ENCODE measurements at places on chromosomes 2 and 18.
A peak's percentile ranks its signal among the peaks of the same experiment; 100 is the strongest.

- DNase-seq, result no peak
- no peak overlapping the region for H3K4me3 ChIP-seq
- H3K27ac ChIP-seq, result no peak overlapping the region
- H3K36me3 ChIP-seq, result no peaks in the 10 kb centered on the region
- no peaks in the 10 kb centered on the region for H3K27me3 ChIP-seq
- H3K4me1 ChIP-seq, result no peaks in the 10 kb centered on the region
Measured at GRCh38 chr2:225236769-225237323, 162.7 kb upstream of the NYAP2 start.

GRCh38 chr18:46821856-46822711, 65.2 kb upstream of the ST8SIA5 start:
- H3K4me1 ChIP-seq, result no peaks in the 10 kb centered on the region
- no peak for DNase-seq
- H3K4me3 ChIP-seq, result no peak overlapping the region
- no peaks in the 10 kb centered on the region for H3K36me3 ChIP-seq
- H3K27ac ChIP-seq, result no peak overlapping the region

- no peaks in the 10 kb centered on the region for H3K27me3 ChIP-seq
- no peaks in the 10 kb centered on the region for H3K36me3 ChIP-seq
- no peak overlapping the region for H3K4me3 ChIP-seq
- no peak overlapping the region for H3K27ac ChIP-seq
- DNase-seq, result no peak
Measured at GRCh38 chr2:55771612-55772011, 78.0 kb upstream of the PNPT1 start.

- no peaks in the 10 kb centered on the region for H3K27me3 ChIP-seq
- H3K4me3 ChIP-seq, result no peak overlapping the region
- H3K36me3 ChIP-seq, result no peaks in the 10 kb centered on the region
- no peaks in the 10 kb centered on the region for H3K4me1 ChIP-seq
Measured at GRCh38 chr18:71665131-71665530, 879.0 kb downstream of the CBLN2 start.

- no peak overlapping the region for H3K27ac ChIP-seq
- peaks cover 10% of the 10 kb centered on the region for H3K4me1 ChIP-seq
- no peaks in the 10 kb centered on the region for H3K27me3 ChIP-seq
- DNase-seq, result no peak
- H3K4me3 ChIP-seq, result no peak overlapping the region
Measured at GRCh38 chr2:83081826-83082690, 1377.0 kb downstream of the SUCLG1 start.

DNA sequence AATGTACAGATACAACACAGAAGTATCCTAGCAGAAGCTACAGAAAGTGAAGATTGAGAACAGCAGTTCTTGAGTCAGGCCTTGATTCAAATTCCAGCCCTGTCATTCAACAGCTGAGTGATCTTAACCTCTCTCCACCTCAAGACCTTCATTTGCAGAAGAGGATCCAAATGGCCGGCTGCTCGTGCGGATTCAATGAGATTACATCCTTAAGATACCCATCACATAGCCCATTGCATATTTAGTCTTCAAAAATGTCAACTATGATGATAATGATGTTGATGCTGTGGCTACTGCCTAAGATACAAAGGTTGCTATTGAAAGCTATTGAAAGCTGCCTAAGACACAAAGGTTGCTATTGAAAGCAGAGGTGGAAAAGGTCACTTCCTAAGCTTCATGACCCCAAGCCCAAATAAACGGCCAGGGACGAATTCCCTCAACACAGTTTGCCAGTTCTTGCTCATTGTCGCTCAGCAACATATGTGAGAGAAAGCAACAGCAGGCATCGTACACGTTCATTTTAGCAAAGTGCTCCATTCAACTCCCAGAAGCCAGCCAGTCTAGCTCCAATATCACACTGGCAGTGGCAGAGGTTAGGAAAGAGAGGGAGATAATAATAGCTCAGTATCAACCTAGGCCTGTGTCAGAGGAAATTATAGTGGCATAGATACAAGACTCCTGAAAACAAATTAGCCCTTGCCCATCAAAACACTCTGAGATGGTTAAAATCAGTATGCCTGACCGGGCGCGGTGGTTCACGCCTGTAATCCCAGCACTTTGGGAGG, 36.1 kb downstream of the MRPL35 start:
- H3K27ac ChIP-seq, result peak overlapping the region; percentile 54
- no peaks in the 10 kb centered on the region for H3K27me3 ChIP-seq
- H3K36me3 ChIP-seq, result no peaks in the 10 kb centered on the region
- no peak for DNase-seq
- no peak overlapping the region for H3K4me3 ChIP-seq
- H3K4me1 ChIP-seq, result no peaks in the 10 kb centered on the region

GRCh38 chr2:165610591-165611029, 141.1 kb downstream of the CSRNP3 start:
- no peak overlapping the region for H3K27ac ChIP-seq
- H3K4me3 ChIP-seq, result no peak overlapping the region
- DNase-seq, result no peak
- no peaks in the 10 kb centered on the region for H3K27me3 ChIP-seq

- no peak overlapping the region for H3K4me3 ChIP-seq
- H3K4me1 ChIP-seq, result no peaks in the 10 kb centered on the region
- H3K27me3 ChIP-seq, result no peaks in the 10 kb centered on the region
- no peak for DNase-seq
Measured at GRCh38 chr2:15636972-15637785, 45.5 kb downstream of the DDX1 start.

GRCh38 chr18:29160170-29160569, 983.2 kb upstream of the CDH2 start:
- no peak overlapping the region for H3K27ac ChIP-seq
- H3K27me3 ChIP-seq, result no peaks in the 10 kb centered on the region
- no peaks in the 10 kb centered on the region for H3K36me3 ChIP-seq
- DNase-seq, result no peak
- H3K4me3 ChIP-seq, result no peak overlapping the region

DNA sequence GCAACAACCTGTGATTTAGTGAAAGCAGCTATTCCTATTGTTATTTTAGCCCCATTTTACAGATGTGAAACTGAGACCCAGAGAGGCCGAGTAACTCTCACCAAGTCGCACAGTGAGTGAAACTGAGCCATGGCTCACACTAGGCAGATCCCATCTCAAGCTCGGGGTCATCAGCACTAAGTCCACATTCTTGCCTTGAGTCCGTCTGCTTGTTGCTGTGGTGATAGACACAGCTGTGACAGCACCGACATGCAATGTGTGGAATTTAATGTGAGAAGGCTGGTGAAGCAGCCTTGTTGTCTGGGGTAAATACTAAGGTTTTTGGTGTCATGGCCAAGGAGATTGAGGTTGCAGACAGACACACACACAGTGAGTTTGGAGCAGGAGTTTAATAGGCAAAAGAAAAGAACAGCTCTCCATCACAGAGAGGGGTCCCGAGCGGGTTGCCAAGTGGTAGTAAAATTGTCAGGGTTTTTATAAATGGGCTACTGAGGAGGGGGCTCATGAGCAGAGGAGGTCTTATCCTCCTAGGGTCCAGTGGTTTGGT, 40.2 kb upstream of the GMCL1 start:
- peak overlapping the region; percentile 29 for H3K27ac ChIP-seq
- peaks cover 26% of the 10 kb centered on the region for H3K4me1 ChIP-seq
- DNase-seq, result no peak
- H3K36me3 ChIP-seq, result no peaks in the 10 kb centered on the region
- no peaks in the 10 kb centered on the region for H3K27me3 ChIP-seq

DNA sequence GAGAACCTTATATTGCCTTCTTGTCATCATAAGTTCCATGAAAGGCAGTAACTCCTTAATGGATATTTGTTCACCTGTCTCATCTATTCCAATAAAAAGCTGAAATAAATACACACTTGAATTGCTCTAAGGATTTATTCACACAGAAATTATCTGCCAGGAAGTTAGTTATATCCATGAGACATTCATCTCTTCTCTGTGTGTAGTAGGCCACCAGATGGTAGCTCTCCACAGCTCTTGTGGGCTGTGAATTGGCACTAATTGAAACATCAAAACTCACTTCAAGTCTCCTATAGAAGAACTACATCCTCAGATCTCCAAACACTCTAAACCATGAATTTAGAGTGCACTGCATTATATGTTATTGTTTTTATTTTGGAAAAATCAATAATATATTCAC, 189.6 kb downstream of the DSC3 start:
- no peak overlapping the region for H3K4me3 ChIP-seq
- H3K27me3 ChIP-seq, result no peaks in the 10 kb centered on the region
- no peak overlapping the region for H3K27ac ChIP-seq
- H3K4me1 ChIP-seq, result no peaks in the 10 kb centered on the region
- DNase-seq, result no peak

GRCh38 chr2:120780402-120780801, 44.7 kb downstream of the GLI2 start:
- DNase-seq, result no peak
- no peak overlapping the region for H3K27ac ChIP-seq
- H3K4me3 ChIP-seq, result no peak overlapping the region
- no peaks in the 10 kb centered on the region for H3K36me3 ChIP-seq
- H3K27me3 ChIP-seq, result no peaks in the 10 kb centered on the region

- no peak for DNase-seq
- H3K27ac ChIP-seq, result peak overlapping the region; percentile 95
- H3K27me3 ChIP-seq, result no peaks in the 10 kb centered on the region
- H3K4me3 ChIP-seq, result peak overlapping the region; percentile 99
- H3K36me3 ChIP-seq, result peaks cover 29% of the 10 kb centered on the region
Measured at GRCh38 chr2:38750011-38750890, 910 bp downstream of the SRSF7 start.

GRCh38 chr2:231530099-231531011, at the start of gene NMUR1:
NMUR1 (minus strand) TSS chr2:231530445; CDS start chr2:231530361, 84 bp downstream.
- no peaks in the 10 kb centered on the region for H3K27me3 ChIP-seq
- H3K4me3 ChIP-seq, result peak within 1 kb of the TSS; percentile 21
- no peaks in the 10 kb centered on the region for H3K36me3 ChIP-seq
- DNase-seq, result no peak
- peaks cover 8% of the 10 kb centered on the region for H3K4me1 ChIP-seq

DNA sequence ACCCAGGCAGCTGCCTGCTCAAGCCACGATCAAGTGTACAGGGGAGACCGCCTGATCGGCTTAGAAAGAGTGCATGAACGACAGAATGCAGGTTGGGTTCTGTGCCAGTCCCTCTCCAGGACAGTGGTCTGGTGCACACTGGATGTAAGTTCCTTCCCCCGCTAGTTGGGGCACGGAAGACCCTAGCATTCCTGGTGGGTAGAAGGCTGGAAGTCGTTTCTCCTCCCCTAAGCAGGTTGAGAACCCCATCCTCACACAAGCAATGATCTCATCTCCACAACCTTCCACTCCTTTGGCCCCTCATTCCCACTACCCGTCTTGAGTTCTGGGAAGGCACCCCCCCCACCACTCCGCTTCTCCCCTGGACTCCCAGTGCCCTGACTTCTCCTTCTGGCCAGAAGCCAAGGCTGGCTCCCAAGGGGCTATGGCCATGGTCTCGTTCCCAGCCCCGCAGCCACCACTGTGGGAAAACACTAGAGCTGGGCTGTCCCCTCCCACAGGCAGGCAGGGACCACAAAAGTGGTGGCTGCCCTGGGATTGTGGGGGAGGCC, 1.4 kb upstream of the ANKRD39 start:
- peaks cover 88% of the 10 kb centered on the region for H3K4me1 ChIP-seq
- H3K36me3 ChIP-seq, result peaks cover 44% of the 10 kb centered on the region
- no peaks in the 10 kb centered on the region for H3K27me3 ChIP-seq
- no peak overlapping the region for H3K4me3 ChIP-seq
- DNase-seq, result no peak
- peak overlapping the region; percentile 88 for H3K27ac ChIP-seq

DNA sequence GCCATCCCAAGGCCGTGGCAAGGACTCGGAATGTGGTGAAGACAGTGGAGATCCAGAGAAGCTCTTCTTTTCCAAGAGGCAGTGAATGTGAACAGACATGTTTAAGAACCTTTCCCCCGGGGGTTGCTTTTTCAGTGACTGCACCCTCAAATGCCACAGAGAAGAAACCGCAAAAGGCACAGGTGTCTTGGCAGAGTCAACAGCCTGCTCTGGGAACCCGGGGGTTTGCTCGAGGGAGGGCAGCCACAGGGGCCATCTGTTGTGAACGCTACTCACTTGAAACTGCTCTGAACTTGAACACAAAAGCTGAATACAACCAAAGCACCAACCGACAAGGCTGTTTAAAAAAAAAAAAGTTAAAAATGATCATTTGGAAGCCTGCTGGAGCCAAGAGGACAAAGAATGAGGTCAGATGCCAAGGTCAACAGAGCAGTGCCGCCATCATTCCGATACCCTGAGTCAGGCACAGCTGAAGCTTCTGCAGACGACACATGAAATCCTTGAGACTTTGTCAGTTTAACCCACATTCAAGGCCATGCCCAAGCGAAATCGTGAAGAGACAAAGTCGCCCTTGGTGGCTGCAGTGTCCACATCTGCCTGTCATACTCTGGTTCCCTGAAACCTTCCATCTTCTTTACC, 47.4 kb downstream of the PSMG2 start:
- H3K4me1 ChIP-seq, result no peaks in the 10 kb centered on the region
- no peaks in the 10 kb centered on the region for H3K36me3 ChIP-seq
- no peak for DNase-seq

- no peak overlapping the region for H3K27ac ChIP-seq
- peaks cover 49% of the 10 kb centered on the region for H3K27me3 ChIP-seq
- H3K4me3 ChIP-seq, result no peak overlapping the region
- DNase-seq, result no peak
Measured at GRCh38 chr2:110772383-110772755, 40.0 kb downstream of the ACOXL start.

- no peak for DNase-seq
- H3K4me1 ChIP-seq, result peaks cover 10% of the 10 kb centered on the region
Measured at GRCh38 chr2:105919826-105920225, 175.1 kb downstream of the NCK2 start.

DNA sequence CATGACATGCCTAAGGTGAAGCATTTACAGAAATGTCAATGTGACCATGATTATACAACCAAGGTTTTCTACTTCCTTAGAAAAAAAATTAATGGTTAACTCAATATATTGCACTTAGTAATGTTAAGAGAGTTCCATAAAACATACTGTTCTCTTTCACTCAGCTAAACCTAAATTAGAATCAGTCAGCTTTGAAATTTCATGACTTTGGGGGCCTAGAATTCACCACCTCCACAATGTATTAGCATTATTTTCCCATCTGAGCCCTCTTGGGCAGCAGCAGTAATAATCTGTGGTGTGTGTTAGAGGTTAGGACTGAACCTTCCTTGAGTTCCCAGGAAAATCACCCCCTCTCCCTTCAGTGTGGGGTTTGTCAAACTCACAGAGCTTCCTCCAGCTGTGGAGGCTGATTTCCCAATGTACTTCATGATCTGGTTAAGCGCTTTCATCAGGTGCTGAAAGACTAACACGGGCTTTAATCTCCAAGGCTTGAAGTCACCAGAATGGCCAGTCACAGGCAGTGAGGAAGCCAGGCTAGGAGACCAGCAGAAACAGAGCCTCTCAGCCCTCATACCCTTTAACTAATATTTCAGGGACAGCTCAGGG, 7.1 kb upstream of the UPP2 start:
- H3K36me3 ChIP-seq, result no peaks in the 10 kb centered on the region
- H3K4me1 ChIP-seq, result no peaks in the 10 kb centered on the region
- H3K4me3 ChIP-seq, result no peak overlapping the region
- no peaks in the 10 kb centered on the region for H3K27me3 ChIP-seq
- no peak for DNase-seq

Measured in esophagus squamous epithelium (tissue), 5 donors.